ENCODE measurements at places on chromosomes 3 and 15. TPM values are rescaled to one million over a fixed set of nuclear protein-coding genes. Genes with fewer than 3 reads are reported as not detected.
A peak's percentile ranks its signal among the peaks of the same experiment; 100 is the strongest.

WNT5A gene
- polyA plus RNA-seq, result 22.4 TPM

DNA sequence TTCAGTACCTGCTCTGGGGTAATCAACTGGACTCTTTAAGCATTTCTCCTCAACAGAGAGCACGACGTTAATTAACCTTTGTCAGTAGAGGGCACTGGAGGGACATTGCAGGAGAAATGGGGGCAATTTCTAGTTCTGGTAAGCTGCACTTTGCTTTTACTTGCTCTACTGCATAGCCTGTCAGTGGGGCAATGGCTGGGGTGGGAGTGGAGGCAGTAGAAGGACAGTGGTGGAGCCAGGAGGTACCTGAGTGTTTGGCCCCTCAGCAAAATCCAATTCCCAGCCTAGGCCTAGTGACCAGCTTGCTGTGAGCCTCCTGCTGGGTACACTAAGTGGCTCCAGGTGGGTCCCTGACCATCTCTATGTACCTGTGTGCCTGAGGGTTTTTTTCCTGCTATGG, 18.3 kb upstream of the MED12L start:
- DNase-seq, result no peak

GRCh38 chr15:84878504-84878903, 6.0 kb upstream of the SLC28A1 start:
- DNase-seq, result peak; percentile 79

COL8A1 gene
- polyA plus RNA-seq, result 3.1 TPM

- no peak for DNase-seq
Measured at GRCh38 chr3:189143321-189143720, 28.4 kb upstream of the TPRG1 start.

SLC22A13 gene
- 0.42 TPM for polyA plus RNA-seq

DNA sequence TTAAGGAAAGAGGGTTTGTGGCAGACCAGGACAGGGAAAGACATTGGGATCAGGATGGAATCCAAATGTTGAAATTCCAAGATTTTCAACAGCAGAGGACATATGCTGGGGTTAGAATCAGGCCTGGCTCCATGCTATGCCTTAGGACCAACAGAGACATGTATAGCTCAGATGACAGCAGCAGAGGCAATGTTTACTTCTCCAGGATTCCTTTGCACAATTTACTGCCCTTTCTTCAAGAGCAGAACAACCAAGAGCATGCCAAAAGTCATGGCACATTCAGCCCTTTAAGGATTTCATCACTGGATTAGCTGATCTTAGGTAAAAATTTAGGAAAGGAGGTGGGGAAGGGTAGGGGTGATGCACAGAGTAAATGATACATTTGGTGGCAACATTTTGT, 69.6 kb upstream of the GSK3B start:
- no peak for DNase-seq

ENTPD3 gene
- polyA plus RNA-seq, result 11.9 TPM

TNFSF10 gene
- 46.4 TPM for polyA plus RNA-seq

MEF2A gene
- polyA plus RNA-seq, result 60.6 TPM

DNA sequence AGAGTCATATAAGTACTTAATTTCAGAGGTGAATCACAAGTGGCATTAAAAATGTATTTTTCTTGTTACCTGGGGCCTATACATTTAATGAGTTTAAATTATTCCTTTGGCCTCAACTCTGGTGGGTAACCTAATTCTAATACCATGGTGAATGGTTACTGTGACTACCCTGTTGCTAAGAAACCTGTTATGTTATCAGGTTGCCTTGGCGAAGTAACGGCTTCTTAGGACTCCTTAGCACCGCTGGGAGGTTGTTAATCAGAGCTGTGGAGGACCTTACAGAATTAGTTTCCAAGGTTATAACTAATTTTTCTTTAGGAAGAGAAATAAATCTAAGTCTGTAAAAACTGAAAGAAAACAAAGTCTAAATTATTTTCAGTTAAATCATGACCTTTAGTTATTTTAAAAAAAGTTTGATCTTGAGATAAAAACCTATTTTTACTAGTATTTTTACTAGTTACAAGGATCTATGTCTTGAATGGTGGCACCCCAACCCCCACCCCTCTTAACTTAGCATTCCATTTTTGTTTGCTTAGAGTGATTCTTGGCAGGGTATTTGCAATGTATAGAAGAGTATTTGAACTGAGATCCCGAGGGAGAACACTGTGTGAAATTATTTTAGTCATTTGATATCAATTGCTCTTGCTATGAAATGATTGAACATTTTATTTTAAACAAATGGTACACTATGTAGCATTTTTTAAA, 155.5 kb downstream of the FNDC3B start:
- DNase-seq, result peak; percentile 42

GRCh38 chr15:39183164-39183881, 397.6 kb upstream of the THBS1 start:
- no peak for DNase-seq

LINGO1 gene
- 17.8 TPM for polyA plus RNA-seq

GRCh38 chr3:196220587-196220986, 4.3 kb downstream of the SLC51A start:
- no peak for DNase-seq
